Stimulated activated CD4-positive, alpha-beta T cell treated with anti-CD3 and anti-CD28 coated beads, Interleukin-12 subunit alpha, Interleukin-12 subunit beta, amount 100 ng/mL, for 48 hours (primary cell): ENCODE measurements at places on chromosomes 2 and 18.

- DNase-seq: no peak
These were observed 184.1 kb downstream of the ACKR3 start for GRCh38 chr2:236753606-236754270.

DNA sequence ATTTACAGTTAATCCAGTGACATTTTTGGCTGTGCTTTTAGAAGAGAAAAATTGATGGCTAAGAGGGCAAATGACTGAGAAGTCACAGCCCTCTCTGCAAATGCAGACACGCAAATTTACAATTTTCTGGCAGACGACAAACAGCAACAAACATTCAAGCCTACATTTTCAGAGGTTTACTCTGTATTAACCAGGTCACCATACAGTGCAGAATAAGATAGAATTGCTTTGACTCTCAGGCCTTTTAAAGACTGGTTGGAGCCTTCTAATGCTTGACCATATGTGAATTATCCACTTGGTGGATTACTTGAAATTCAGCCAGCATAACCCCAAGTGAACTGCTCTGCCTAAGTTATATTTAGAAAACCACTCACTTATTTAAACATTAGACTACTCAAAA, 280.9 kb upstream of the STON1 start:
- DNase-seq: no peak

- DNase-seq: no peak
These were observed 14.4 kb upstream of the SP140L start for GRCh38 chr2:230312638-230313037.

DNA sequence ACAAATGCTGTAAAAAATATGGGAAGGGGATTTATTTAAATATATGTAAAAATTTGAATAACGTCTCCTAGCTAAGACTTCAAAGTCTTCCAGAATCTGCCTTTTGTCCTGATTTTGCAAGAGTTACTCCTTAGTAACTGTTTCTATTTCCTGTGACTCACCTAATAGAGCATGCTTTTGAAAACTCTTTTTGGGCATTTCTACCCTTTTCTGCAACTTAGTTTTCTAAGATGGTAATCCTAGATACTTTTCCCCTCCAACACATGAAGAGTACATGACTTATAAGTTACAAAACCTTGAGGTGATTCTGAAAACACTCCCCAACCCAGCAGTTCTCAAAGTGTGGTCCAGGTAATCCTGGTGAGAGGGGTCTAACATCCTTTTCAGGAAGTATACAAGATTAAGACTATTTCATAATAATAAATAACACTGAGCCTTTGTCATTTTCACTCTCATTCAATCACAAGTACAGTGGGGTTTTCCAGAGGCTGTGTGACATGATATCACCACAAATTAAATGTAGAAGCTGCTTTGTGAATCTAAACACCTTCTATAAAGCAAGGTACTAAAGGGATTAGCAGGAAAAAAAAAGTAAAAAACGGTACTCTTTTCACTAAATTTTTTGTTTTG, 31.9 kb downstream of the PPP4R3B start:
- no peak for DNase-seq

GRCh38 chr2:176419591-176420071, 150.4 kb downstream of the MTX2 start:
- no peak for DNase-seq

- DNase-seq: no peak
These were observed 57.4 kb downstream of the TRPM8 start for GRCh38 chr2:233974530-233975071.

DNA sequence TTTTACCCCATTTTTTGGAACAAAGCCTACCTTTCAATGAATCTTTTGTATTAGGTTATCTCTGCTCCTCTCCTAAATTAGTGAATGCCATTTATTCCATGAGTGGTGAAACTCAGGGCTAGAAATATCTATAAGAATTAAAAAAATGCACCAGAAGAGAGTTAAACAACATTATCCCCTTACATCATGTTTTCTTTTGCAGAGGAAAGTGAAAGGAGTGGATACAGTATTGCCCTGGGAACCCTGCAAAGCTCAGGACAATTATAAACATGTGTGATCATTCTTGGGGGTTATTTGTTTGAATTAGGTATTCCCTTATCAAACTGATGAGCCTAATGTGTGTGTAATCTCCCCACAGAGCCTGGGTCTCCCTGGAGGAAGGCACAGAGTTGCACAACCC, 559.2 kb downstream of the RNF144A start:
- no peak for DNase-seq

GRCh38 chr18:3663870-3664512, 214.0 kb downstream of the TGIF1 start:
- DNase-seq: no peak

GRCh38 chr2:221473451-221473850, 98.7 kb downstream of the EPHA4 start:
- no peak for DNase-seq

GRCh38 chr18:54671291-54671881, 80.3 kb downstream of the DYNAP start:
- DNase-seq: no peak

GRCh38 chr2:40485854-40486253, 34.0 kb upstream of the SLC8A1 start:
- DNase-seq: no peak
